ENCODE measurements at places on chromosomes 12 and 14. TPM values are rescaled to one million over a fixed set of nuclear protein-coding genes. Genes with fewer than 3 reads are reported as not detected.

SERPINA12 gene
- not detected for total RNA-seq

- DNase-seq: no peak
These were observed 30.7 kb downstream of the SNRNP35 start for GRCh38 chr12:123488539-123489230.

DNA sequence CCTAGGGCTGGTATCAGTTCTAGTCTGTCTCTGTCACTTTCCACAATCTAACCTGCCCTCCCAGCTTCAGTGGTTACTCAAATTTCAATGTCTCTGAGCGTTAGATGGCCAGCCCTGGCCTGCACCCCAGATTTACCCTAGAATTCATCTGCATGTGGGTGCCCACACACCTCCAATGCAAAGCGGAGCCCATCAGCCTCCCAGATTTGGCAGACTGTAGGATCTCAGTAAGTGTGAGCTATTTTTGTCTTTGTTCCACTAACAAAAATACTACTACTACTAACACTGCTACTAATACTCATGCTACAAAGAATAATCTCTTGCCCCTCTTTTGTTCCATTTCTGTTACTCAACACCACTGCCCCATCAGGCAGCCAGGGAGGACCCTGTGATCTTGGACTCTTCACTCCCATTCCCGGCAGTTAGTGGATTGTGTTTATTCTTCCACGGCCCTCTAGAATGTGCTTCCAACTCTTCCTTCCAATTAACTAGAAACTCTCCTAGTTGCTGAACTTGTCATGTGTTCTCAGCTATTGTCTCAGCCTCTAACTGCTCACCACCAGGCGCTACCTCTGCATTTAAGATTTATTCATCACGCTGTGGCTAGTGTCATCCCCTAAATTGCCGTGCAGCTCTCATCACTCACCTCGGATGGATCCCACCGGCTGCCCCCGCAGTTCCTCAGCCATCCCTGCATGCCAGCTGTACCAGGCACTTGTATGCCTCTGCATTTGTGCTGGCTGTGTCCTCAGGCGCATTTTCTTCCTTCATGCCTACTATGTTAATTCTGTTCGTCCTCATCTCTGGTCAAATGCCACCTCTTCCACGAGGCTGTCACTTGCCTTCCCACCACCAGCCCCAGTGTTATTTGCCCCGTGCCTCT is 150.6 kb upstream of the HIF1A start:
- no peak for DNase-seq

C1R gene
- 82.9 TPM for total RNA-seq

GRCh38 chr12:99029511-99030271 is 384.6 kb downstream of the APAF1 start:
- peak; percentile 54 for DNase-seq

DNA sequence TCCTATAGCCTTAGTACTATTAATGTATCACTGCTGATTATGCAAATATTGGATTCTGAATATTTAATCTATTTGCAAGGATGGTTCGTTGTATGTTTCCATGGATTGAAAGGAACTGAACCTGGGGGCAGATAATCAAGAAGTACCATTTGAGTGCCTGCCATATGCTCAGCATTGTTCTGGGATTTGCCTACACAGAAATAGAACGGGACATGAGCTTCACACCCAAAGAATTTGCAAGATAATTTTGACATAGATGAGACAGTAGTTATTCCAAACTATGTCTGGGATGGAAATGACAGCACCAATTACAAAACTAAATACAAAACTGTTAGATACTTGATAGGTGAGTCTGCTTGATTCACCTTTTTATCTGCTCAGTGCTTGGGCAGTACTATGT is 132.7 kb upstream of the NPAS3 start:
- no peak for DNase-seq

PARPBP gene
- total RNA-seq: 13.0 TPM

GRCh38 chr14:86707071-86707470 is 1177.1 kb downstream of the FLRT2 start:
- peak; percentile 3 for DNase-seq

GRCh38 chr14:77212097-77212870 is 30.7 kb downstream of the TMEM63C start:
- no peak for DNase-seq

Data from renal cortical epithelial cell (primary cell).